ENCODE measurements at places on chromosomes 16 and 17. TPM values are rescaled to one million over a fixed set of nuclear protein-coding genes. Genes with fewer than 3 reads are reported as not detected.

The DDX28 gene
- 10.7 TPM for polyA plus RNA-seq

The PRM3 gene
- not detected for polyA plus RNA-seq

The ELMO3 gene
- polyA plus RNA-seq, result 0.68 TPM

The TP53TG3B gene
- not detected for polyA plus RNA-seq

DNA sequence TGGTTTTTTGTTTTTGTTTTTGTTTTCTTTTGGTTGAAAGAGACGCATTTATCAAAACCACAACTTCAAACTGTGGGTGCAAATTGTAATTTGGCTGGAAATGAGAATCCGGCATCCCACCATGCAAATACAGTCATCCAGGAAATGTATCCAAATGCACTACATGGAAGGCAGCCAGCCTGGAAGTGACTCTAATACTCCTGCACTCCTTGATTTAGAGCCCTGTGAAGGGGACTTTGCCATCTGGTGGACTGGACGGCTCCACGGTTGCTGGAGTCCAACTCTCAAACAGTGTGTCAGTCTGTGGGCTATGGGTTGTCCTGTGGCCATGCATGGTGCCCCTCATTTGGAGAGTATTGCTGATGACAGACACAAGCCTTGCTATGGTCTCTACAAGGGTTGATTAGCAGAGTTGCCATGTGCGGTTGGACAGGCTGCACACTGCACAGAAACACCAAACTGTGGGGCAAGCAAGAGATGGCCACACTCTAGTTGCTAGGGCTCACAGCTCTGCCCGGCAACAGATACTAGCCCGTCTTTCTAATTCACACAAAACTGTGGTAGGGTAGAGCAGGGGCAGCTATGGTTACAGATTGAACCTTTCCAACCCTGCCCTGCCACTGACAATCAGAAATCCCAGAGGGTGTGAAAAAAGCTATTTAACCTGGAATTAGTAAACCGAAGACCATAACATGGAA is 62.4 kb downstream of the VAT1L start:
- DNase-seq, result no peak

DNA sequence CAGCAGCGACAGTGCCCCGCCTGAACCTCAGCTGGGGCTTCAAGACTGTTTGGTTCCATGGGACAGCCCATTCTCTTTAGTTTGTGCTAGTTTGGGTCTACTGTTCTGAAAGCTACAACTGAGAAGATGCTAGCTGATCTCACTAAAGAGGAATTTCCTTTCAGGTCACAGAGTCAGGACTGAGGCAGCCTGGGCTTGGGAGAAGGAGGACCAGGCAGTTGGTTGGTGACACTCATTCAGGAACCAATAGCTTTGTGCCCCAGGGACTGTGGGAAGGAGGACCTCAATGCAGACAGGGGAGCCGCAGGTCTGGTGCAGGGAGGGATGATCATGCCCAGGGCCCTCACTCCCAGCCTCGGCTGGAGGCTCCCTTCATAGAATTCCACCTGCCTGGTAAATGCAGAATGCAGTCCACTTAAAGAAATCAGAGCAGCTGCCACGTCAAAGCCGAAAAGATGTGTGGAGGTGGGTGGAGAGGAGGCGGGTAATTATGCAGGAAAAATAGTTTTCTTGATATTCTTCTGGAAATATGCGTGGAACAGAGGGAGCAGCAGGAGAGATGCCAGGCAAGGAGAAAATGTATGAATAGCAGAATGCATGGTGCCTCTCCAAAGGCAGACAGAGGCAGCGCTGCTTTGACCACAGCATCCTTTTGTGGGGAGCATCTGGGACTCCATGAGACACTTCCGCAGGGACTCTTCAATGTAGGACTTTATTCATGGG is 32.6 kb upstream of the ZFP90 start:
- DNase-seq, result no peak

GRCh38 chr17:12789075-12789480 is 220 bp upstream of the ARHGAP44 start:
- DNase-seq, result no peak

DNA sequence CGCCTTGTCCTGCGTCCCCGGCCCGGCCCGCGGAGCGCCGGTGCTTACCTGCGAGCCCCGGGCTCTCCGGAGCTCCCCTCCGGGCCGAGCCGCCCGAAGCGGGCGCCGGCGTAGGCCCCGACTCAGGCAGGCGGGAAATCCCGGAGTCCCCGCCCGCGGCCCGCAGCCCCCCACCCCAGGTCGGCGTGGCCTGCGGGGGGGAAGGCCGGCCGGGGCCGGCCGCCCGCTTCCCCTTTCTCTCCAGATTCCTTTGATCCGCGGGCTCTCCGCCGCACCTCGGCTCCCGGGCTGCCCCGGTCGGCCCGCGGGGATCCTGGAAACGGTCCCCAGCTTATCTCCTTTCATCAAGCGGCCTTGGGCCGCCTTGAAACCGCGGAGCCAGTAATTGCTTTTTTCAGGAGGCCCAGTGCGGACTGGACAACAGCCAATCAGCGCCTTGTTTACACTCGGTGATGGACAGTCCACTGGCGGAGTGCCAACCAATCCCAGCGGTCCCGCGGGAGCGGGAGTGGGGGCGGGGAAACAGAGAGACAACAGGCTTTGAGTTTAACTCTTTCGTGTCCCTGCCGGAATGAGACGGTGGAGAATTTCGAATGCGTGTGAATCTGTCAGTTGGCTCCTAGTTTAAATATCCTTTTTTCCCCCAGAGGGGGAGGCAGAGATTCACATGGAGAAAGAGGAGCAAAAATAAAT is 1.4 kb upstream of the BAHCC1 start:
- DNase-seq, result peak; percentile 100

DNA sequence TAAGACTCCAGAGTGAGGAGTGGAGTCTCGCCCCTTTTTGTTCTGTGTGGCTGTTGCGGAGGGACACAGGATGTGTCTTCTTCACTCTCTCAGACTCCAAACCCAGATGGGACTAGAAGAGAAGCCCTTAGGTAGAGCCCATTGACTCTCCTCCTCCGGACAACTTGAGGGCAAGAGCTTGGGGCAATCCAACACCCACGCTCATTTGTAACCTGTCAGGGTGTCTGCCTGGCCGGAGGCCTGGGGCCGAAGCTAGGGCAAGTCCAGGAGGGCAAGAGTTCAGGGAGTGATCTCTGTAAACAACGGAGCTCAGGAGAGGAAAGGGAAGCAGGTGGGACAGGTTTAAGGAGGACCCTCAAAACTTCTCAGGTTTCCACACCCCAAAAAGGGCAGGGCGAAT is 1.4 kb upstream of the HOXB1 start:
- DNase-seq, result no peak

The HBA1 gene
- polyA plus RNA-seq, result 32.6 TPM

The TMIGD1 gene
- polyA plus RNA-seq, result not detected

DNA sequence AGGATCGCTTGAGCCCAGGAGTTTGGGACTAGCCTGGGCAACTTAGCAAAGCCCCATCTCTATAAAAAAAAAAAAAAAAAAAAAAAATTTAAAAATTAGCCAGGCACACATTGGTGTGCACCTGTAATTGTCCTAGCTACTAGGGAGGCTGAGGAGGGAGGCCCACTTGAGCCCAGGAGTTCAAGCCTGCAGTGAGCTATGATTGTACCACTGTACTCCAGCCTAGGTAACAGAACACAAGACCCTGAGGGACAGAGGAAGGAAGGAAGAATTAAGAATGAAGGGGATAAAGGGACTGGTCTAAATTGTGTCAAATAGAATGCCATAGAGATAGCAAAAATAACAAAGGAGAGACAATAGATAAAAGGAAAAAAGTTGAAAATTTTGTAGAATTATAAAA is 102.8 kb downstream of the TRIM37 start:
- no peak for DNase-seq

DNA sequence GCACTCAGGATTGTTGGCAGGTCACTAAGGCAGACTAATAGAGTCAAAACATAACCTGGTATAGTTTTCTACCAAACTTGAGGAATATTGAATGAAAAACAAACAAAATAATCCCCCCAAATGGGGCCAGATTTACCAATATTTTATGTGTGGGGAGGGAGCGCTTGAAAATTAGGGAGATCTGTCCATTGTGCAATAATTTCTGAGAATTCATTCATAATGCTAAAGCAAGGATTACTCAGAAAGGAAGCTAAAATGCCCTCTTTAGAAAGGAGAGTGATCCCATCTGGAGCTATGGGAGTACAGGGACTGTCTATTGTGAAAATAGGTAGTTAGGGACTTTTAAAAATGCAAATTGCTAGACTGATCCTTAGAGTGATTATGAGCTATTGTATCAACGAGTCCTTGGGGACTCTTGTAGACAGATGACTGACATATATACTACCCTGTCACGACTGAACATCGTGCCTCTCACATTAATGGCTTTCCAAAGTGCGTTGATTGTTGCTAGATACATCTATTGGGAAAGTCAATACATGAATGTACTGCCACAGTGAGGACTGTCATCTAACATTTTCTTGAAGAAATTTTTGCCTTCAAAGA is 193.6 kb downstream of the AATF start:
- DNase-seq, result no peak

The PYDC1 gene
- not detected for polyA plus RNA-seq

The MT1G gene
- polyA plus RNA-seq, result not detected

- DNase-seq, result no peak
These were observed 37.9 kb downstream of the NUP88 start for GRCh38 chr17:5381542-5381941.

- DNase-seq, result no peak
These were observed 12.1 kb upstream of the CCL8 start for GRCh38 chr17:34307110-34307509.
